ENCODE measurements at places on chromosomes 3 and 15.

GRCh38 chr15:63283126-63283525 is 5.7 kb downstream of the APH1B start:
- DNase-seq: no peak

DNA sequence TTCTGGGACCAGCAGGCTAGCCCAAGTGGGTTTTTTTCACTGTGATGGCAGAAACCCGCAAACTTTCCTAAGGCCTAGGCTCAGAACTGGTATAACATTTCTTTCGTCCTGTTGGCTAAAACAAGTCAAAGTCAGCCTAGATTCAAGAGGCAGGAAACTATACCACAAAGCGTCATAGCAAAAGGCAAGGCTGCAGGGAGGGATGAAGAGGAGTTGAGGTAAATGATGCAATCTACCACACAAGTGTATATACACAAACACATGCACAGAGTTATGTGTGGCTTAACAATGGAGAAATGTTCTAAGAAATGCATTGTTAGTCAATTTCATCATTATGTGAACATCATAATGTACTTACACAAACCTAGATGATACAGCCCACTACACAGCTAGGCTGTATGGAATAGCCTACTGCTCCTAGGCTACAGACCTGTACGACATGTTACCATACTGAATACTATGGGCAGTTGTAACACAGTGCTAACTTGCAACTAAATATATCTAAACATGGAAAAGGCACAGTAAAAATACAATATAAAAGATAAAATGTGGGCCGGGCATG is 225.6 kb downstream of the TBL1XR1 start:
- no peak for DNase-seq

- DNase-seq: no peak
These were observed 323.9 kb upstream of the IGF1R start for GRCh38 chr15:98324341-98324970.

- DNase-seq: no peak
These were observed 11.4 kb upstream of the CSPG4 start for GRCh38 chr15:75723847-75724660.

DNA sequence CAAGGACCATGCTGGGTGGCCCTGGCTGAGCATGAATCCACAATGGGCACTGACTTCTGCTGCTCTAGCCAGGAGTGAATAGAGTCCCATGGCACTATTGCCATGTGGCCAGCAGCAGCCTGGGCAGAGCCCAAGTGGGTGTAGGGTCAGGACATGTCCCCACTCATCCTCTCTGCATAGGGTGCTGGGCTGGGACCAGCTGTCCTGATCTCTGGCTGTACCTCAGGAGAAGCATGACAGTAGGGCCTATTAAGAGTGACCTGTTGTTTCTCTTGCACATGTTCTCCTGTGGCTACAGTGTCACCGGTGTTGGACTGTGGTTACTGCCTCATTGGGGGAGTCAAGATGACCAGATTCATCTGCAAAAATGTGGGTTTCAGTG is 46.9 kb downstream of the DLEC1 start:
- no peak for DNase-seq

DNA sequence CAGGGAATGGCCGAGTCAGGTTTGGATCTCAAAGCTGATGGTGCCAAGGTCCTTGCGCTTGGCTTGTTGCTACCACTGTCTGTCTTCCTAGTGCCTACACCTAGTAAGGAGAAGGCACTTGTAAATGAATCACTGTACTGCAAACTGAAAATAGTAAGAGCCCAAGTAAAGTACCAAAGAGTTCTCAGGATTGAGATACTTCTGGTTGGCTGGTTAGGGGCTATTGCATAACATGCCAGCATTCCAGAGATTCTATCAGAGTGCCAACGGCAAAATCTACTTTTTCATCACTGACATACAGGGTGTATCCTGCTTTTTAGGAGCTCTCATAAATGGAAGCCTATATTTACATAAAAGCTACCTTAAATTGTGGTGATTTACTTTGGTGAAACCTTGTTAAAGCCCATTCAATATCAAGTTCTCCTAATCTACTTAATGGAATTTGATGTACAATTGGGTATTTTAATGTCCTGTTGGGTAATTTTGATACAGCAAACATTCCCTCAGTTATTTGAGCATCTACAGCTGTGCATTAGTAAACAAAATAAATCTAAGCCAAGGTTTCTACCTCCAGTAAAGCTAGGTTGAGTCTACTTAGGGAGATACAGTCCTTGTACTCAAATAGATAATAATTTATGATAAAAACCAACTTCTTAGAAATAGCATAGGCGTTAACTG is 30.7 kb upstream of the CHD2 start:
- no peak for DNase-seq

DNA sequence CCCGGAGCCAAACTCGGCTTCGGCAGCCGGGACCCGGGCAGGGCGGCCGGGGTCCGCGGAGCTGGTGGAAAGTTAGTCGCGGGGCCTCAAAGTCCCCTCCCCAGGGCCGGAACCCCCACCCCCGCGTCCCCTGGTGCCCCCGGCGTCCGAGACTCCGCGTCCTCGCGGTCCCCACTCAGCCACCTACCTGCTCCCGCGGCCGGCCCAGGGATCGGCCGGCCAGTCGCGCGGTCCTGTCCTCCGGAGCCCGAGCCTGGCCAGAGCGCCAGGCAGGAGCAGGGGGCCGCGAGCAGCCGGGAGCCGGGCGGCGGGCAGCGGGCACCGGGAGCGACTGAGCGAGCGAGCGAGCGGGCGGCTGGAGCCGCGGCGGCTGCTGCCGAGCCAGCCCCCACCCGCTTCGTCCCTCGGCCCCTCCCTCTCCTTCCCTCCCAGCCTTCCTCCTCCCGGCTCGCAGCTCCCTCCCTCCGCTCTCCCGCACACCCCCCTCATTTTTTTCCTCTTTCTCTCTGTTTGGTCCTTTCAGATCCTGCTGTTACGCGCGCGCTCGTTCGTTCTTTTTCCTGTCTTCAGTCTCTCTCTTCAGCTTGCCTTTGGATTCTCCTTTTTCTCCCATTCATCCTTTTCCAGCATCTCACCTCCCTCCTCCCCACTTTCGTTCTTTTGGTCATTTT is at the start of gene MEGF11:
TSS of gene MEGF11 (minus strand) at position 333 of the 671 bp plus-strand sequence. CDS start 125,347 bp downstream, outside the sequence.
- DNase-seq: no peak

DNA sequence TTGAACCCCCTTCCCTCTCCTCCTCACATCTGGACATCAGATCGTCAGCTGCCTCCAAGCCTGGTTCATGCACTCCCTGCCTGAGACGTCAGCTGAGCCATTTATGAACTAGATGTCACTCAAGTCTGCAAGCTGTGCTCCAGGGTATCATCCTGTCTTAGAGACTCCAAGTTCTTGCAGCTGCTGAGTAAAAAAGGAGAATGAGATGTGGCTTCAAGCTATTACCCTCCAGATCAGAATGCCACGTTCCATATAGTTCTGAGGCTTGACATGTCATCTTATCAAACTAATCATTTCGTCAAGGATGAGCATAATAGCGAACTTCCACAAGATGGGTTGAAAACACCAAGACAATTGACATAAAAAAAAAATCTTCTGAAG is 766.3 kb downstream of the TBL1XR1 start:
- DNase-seq: no peak

DNA sequence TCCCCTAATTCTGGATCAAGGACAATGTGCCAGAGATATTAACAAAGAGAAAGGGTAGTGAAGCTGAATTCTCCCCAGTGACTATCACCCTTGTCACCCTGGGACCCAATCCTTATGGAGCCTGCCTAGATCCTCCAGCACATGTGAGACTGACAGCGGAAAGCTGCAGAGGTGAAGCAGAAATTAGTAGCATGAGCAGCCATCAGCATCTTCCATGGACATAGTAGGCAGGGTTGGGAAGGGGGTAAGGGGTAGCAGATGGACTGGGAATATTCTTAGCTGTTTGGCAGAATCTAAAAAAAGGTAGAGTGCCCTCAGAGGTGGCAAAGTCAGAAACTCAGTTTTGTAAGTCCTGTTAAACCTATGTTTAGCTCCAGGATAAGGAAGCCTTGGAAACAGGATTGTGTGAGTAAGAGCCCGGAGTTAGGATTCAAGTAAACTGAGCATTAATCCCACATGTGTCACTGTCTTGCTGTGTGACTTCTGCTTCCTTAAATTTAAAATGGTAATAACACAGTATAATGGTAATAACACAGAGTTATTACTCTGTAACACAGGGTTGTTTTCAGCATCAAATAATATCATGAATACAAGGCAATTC is 14.5 kb downstream of the GOLIM4 start:
- DNase-seq: no peak

DNA sequence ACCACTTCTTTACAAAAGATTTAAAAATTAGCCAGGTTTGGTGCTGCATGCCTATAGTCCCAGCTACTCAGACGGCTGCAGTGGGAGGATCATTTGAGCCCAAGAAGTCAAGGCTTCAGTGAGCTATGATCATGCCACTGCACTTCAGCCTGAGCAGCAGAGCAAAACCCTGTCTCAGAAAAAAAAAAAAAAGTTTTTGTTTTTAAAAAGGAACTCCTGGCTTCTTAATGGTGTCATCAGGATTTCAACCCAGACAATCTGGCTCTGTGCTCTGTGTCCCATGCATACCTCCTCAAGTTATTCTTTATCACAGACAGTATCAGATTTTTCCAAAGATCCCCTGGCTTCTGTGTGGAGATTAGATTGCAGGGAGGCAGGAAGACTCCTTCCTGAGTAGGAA is 64.2 kb upstream of the IL12A start:
- no peak for DNase-seq

DNA sequence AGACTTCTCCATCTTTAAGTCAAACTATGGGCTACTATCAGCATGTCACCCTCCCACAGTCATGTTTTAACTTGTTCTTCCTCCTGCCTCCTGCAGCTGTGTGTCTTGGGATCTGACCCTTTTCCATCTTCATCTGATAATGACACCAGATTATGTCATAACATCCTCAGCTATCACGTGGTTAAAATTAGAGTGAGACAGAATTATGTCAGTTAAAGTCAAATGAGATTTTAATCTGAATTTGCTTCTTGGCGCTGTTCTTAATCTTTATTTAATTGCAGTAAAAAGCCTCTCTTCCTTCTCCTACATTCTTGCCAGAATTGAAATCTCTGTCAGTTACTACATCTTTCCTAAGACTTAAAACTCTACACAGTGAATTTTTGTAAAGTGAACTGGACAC is 107.2 kb downstream of the ARPP21 start:
- no peak for DNase-seq
